ENCODE measurements at places on chromosomes 3 and 15. TPM values are rescaled to one million over a fixed set of nuclear protein-coding genes. Genes with fewer than 3 reads are reported as not detected.

- no peak for DNase-seq
Observed at GRCh38 chr15:65192016-65192415, 6.9 kb upstream of the CLPX start.

GRCh38 chr3:140756240-140757016, 78.6 kb downstream of the TRIM42 start:
- no peak for DNase-seq

- DNase-seq: no peak
Observed at GRCh38 chr3:102259663-102260062, 175.2 kb upstream of the ZPLD1 start.

HTR3E gene
- polyA plus RNA-seq: not detected

DNA sequence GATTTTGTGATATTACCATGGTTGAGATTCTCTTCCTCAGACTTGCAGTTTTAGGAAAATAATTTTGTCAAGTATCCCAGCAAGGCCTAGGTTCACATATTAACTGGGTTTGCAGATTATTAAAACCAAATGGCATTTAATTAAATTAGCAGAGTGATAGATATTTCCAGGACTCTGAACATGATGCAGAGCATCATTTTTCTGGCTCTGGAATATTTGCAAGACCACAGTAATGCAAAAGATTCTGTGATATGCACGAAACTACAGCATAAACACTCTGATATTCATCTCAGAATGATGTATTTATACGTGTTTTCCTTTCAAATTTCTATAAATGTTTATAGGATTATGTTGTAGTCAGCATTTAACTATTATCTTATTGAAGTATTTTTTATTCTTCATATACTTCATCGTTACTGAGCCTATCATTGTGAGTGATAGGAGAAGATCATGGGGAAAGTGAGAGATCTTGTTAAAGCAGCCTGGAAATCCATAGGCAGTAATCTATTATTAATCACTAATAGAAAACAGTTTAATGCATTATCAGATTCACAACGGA, 1245.6 kb downstream of the OTOL1 start:
- no peak for DNase-seq

DNA sequence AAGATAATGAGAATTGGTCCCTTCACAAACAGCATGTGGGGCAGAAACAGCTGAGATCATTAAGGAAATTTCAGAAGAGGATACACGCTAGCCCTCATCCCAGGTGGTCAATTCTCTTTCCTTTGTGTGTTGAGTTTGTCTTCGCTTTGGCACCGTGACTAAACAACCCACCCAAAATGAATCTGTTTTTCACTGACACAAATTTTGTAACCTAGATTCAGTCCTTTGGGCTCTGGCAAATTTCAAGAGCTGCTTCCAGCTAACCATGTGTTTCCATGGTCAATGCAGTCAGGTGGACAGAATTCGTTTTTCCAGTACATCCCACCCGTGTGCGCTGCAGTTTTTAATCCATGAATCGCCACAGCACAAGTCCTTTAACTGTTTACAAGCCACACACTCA, 435.4 kb downstream of the WDR72 start:
- DNase-seq: peak; percentile 81

GRCh38 chr3:142174559-142174958, 25.2 kb upstream of the TFDP2 start:
- no peak for DNase-seq

GRCh38 chr3:2706836-2707210, 403.4 kb downstream of the IL5RA start:
- no peak for DNase-seq

DNA sequence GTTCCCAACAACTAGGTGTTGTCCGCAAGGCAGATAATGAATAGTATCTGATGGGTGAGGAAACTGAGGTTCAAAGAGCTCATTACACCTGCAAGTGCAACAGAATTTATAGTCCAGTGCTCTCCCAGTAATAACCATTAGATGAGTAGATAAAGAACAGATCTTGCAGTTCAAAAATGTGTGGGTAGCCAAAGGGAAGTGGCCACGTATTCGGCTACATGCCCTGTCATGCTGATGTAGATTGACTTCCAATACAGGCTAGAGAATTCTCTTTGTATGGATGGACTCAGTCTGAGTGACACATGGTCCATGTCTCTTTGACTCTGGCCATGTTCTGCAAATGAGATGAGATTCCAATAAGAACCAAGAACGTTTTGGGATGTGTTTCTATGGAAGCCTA, 187.9 kb upstream of the LPP start:
- DNase-seq: no peak

GRCh38 chr3:4680227-4680691, 187.1 kb downstream of the ITPR1 start:
- DNase-seq: no peak

SCG3 gene
- 153 TPM for polyA plus RNA-seq

DNA sequence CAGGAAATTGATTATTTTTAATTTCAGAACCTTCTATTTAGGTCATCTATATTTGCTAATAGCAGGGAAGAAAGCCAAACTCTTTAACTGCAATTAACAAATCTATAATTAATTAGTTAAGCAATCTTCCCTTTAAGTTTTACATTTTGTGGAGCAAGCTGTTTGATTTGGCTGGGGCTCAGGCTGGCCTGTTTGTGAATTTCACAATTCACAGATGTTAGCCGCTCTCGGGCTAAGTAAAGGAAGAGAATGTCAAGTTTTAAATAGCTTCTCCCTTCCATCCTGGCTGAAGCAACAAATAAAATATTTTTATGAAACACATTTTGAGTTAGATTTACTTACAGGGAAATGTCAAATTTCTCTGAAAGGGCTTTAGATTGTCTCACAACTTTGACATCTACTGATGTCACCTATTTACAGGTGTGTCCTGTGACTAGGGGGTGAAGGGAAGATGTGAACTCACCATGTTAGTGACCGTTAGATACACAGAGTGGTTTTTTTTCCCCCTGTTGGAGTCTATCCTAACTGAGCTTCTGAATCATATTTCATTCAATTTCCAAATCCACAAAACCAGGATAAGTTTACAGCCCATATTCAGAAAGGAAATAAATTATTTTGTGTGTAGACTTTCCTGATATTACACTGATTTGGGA, 1.3 kb upstream of the TP63 start:
- peak; percentile 26 for DNase-seq

GRCh38 chr3:37922721-37923568, 61.3 kb downstream of the CTDSPL start:
- DNase-seq: no peak

DNA sequence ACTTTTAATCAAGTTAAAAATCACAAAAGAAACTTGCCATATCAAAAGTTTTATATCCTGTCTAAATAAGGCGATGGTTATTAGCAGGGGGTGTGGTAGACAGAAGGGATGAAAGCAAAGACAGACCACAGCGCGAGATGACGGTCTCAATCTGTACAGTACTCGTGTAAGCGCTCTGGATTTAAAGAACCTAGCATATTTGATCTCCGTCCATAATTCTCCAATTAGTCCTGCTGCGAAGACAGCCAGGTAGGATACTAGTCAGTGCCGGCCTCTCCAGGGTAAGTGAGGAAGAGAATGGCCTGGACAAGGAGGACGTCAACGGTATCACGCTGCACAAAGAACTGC, 701 bp downstream of the SGO1 start:
- DNase-seq: no peak

TAGLN3 gene
- 171 TPM for polyA plus RNA-seq

CPEB1 gene
- 8.1 TPM for polyA plus RNA-seq

DNA sequence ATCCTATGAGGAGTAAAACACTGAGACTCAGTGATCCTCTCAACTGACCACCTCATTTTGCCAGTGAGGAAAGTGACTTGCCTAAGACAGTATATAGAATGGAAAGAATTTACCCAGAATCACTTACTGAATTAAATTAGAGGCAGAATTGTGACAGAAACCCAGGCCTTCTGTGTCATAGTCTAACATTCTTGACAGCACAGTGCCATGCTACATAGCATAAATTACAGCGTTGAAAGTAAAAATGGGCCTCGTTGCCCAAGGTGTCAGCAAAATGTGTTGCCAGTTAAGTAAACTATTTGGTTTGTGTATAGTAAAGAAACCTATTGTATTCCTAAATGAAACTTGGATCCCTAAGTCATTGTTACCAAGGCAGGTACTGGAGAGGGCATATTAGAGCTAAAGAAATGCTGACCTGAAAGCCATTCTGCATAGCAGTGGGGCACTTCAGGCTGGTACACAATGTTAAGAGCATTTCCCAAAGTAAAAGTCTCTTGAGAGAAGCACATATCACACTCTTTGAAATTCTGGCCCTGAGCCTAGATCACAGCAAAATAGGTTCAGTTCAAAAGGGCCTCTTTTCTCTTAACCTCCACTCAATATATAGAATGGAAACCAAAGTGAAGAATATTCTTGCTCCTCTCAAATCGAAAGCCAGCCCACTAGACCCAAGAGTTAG, 53.8 kb downstream of the HMG20A start:
- no peak for DNase-seq

LMAN1L gene
- not detected for polyA plus RNA-seq

DNA sequence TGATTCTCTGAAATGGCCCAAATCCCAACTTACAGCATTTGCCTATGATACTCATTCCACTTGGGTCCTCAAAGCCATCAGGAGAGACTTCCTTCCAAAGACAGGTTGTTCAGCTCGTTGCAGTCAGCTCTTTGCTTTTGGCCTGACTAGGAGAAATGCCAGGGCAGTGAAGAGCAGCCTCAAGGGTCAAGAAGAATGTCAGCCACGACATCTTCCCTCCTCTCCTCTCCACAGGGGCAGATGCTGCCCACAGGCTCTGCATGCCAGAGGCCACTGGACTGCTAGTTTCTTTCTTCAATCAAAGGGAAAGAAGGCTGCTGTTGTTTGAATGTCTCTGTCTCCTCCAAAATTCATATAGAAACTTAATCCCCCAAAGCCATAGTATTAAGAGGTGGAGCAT, 201.7 kb upstream of the PFN2 start:
- DNase-seq: no peak

DNA sequence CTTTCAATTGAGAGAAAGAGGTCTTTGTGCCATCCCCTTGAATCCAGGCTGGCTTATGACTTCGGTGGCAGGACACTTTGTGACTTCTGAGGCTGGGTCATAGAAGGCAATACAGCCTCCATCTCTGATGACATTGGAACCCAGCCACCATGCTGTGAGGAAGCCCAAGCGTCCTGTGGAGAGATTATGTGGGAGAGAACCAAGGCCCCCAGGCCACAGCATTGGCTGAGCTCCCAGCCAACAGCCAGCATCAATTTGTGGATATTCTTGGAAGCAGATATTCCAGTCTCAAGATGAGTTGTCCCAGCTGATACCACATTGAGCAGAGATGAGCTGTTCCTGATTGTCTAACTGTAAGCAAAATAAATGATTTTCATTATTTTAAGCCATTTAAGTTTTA, 12.7 kb upstream of the XIRP1 start:
- no peak for DNase-seq

GRCh38 chr3:172292422-172292821, 155.8 kb downstream of the GHSR start:
- no peak for DNase-seq

VEPH1 gene
- polyA plus RNA-seq: 11.5 TPM

CFAP44 gene
- 20.0 TPM for polyA plus RNA-seq

SPG21 gene
- 58.9 TPM for polyA plus RNA-seq

- DNase-seq: peak; percentile 21
Observed at GRCh38 chr15:89496155-89497098, at the start of gene RHCG. TSS of gene RHCG (minus strand) at chr15:89496583. CDS start at chr15:89496544, 39 bp downstream.

GRCh38 chr3:167852216-167852615, 116.7 kb downstream of the SERPINI1 start:
- no peak for DNase-seq

Data from spinal cord (tissue), 10 donors.